ENCODE measurements at places on chromosomes 6 and 20.

GRCh38 chr6:52731719-52732118 lies 31.6 kb downstream of the GSTA2 start:
- DNase-seq = no peak

DNA sequence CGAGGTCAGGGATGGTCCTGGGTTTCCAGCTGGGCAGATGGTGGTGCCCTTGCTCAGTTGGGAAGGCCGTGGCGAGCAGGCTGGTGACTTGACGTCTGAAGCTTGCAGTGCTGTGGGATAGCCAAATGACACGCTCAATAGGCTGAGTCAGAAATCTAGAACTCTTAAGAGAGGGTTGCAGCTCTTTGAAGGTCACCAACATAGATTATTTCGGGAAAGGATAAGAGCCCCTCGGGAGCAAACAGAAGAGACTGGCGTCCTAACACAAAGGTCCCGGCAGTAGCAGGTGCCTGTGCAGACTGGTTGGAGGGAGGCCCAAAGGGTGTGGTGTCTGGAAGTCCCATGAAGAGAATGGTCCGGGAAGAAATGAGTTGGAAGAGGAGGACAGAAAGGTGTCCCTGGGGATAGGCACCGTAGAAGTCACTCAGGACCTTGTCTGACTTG lies 18.4 kb downstream of the PKIG start:
- no peak for DNase-seq

GRCh38 chr6:128167552-128167951 lies 266.7 kb upstream of the THEMIS start:
- no peak for DNase-seq

GRCh38 chr6:64123761-64124633 lies 488.4 kb downstream of the PHF3 start:
- no peak for DNase-seq

- no peak for DNase-seq
Measured at GRCh38 chr20:2363187-2363586, 17.5 kb upstream of the TGM6 start.
